ENCODE measurements at places on chromosomes 2 and 18.

DNA sequence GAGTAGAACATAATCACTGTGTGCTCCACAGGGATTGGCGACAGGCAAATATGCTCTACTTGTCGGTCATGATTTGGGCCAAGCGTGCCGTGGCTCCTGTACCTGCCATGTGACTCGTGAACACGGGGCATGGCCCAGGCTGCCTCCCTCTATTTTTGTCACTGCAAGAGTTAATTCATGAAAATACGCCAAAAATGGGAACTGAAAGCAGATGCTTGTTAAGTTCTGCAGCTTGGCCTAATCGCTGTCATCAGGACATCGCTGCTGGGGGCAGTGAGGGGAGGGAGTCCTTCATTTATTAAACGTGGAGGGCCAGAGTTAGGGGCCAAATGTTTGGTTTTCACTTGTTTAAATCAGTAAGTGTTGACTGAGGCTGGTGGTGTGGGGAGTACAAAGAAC is 177.8 kb downstream of the BCL2 start:
- no peak for DNase-seq

GRCh38 chr2:10556271-10557140 is 108.4 kb upstream of the ODC1 start:
- no peak for DNase-seq

- DNase-seq, result no peak
Observed at GRCh38 chr18:9140381-9140780, 3.8 kb downstream of the ANKRD12 start.

DNA sequence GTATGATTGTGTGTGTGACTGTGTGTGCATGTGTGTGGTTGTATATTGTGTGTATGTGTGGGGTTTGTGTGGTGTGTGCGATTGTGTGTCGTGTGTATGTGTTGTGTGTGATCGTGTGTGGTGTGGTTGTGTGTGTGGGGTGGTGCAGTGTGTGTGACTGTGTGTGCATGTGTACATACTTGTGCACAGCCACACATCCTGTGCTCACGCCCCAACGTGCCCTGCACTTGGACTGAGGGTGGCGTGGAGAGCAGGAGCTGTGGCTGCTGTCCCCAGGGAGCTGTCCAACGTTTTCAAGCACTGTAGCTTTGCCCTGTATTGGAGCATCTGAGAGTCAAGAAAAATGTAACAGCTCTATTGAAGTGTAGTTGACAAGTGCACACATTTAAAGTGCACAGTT is 243.2 kb upstream of the HDAC4 start:
- DNase-seq, result peak; percentile 41

DNA sequence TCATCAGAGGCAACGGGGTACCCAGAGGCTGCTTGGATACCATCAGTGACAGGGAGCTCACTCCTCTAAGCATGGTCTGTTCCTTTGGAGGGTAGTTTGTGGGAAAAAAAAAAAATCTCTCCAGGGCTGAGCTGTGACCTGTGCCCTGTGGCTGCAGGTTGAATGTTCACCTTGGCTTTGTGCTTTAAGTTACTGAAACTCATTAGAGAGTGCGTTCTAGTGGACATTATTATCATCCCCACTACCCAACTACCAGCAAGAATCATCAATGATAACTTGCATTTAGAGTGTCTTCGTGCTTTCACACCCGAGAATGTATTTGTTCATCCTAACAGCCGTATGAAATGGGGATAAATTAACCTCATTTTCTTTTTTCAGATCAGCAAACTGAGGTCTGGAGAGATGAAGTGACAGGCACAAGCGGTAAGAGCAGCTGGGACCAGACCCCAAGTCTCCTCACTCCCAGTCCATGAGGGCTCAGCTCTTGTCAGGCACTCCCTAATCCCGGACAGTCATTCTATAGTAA is 157.5 kb upstream of the MYCN start:
- DNase-seq, result no peak

GRCh38 chr18:27991391-27991790 is 185.5 kb downstream of the CDH2 start:
- DNase-seq, result no peak

DNA sequence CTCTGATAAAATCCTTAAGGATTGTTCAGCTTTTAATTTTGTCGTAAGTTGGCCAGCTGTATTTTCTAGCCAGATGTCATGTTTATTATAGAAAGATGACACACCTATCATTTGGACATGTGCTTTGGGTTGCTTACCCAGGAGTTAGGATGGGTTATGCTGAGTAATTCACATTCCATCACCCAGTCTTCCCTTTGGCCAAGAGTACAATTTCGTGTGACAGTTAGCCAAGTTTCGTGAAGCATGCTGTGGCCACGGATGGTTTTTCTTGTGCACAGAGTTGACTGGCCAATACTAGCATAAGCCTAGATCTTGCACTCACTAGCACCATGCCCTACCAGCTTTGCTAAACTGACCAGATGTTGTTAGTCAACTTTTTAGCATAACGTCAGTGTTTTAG is 5.8 kb downstream of the MAPRE3 start:
- no peak for DNase-seq

Measured in iPS-NIHi11 (cell line).